Muscle of back (tissue), 13 donors: ENCODE measurements at places on chromosomes 5 and 9. TPM values are rescaled to one million over a fixed set of nuclear protein-coding genes. Genes with fewer than 3 reads are reported as not detected.

DNA sequence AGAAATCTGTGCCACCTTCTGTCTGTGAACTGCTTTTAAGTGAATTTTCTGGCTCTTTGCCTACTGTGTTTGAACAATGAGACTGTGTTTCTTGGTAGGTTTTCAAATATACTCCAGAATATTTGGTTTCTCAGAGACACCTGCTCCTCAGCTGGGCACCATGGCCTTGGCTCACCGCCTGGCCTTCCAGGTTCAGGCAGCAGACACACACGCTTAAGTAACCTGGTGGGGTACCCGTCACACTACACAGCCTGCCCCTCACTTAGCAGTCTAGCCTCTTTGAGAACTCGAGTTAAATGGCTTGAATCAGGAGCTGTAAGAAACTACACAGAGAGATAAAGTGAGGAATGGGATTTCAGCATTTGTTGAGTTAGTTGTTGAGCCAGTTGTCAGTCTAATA is 530.5 kb downstream of the MTRR start:
- no peak for DNase-seq

DNA sequence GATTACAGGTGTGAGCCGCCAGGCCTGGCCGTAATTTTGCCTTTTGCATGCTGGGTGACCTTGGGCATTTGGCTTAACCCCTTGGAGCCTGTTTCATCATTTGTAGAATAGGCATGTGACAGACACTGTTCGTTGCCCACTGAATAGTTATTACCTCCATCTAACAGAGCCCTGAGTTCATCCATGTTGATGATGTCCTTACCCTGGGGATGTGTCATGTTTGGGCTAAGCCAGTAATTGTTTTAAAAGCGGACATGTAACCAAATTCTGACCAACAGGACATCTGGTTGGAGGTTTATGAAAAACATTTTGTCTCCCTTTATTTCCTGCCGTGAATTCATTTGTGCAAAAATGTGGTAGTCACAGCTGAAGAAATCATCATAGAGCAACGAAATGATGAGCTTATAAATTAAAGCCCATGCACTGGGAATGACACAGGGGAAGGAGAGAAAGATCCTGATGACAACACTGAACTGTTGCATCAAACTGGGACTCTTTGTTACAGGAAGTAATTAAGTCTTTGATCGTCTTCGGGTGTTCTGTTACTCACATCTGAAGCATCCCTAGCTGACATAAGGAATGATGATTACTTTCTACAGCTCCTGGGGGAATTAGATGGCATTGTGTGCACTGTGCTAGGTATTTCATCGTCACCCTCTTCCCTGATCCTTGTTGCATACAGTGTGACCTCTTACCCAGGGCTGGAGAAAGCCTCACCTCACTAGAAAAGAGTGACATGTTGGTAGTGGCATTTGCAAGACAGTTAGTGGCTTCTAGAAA is 117.8 kb downstream of the FGF18 start:
- DNase-seq, result no peak

GRCh38 chr5:71456362-71456743 is 902 bp downstream of the BDP1 start:
- DNase-seq, result no peak

Gene CDH9
- polyA plus RNA-seq, result 0.22 TPM

Gene NUDT12
- 14.7 TPM for polyA plus RNA-seq

Gene CAMSAP1
- polyA plus RNA-seq, result 28.1 TPM
